ENCODE measurements at places on chromosomes 6 and 20. TPM values are rescaled to one million over a fixed set of nuclear protein-coding genes. Genes with fewer than 3 reads are reported as not detected.

- no peaks in the 10 kb centered on the region for H3K27me3 ChIP-seq
- no peaks in the 10 kb centered on the region for H3K4me1 ChIP-seq
- peaks cover 2% of the 10 kb centered on the region for H3K36me3 ChIP-seq
- H3K27ac ChIP-seq, result no peak overlapping the region
- no peak overlapping the region for H3K4me3 ChIP-seq
- DNase-seq, result peak; percentile 23
Measured at GRCh38 chr20:18380908-18381529, 85.8 kb downstream of the DZANK1 start.

Gene FAXC
- 23.2 TPM for polyA plus RNA-seq

Gene RCAN2
- 5.0 TPM for polyA plus RNA-seq

DNA sequence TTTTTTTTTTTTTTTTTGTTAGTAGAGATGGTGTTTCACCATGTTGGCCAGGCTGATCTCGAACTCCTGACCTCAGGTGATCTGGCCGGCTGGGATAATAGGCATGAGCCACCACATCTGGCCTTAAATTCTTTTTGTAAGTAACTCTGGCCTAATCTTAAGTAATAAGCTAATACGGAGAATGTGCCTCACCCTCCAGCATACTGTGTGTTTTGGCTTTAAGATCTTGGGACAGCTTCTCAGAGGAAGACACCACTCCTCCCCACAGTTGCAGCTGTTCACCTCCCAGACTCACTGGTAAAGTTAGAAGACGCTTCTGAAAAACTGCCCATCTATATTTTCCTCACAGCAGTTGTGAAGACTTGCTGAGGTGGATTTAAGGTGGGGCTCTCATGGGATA lies 120.8 kb downstream of the CCDC170 start:
- no peaks in the 10 kb centered on the region for H3K36me3 ChIP-seq
- no peak overlapping the region for H3K4me3 ChIP-seq
- no peak for DNase-seq
- peaks cover 2% of the 10 kb centered on the region for H3K4me1 ChIP-seq
- no peaks in the 10 kb centered on the region for H3K27me3 ChIP-seq
- no peak overlapping the region for H3K27ac ChIP-seq

Gene ANKRD6
- polyA plus RNA-seq, result 5.9 TPM

DNA sequence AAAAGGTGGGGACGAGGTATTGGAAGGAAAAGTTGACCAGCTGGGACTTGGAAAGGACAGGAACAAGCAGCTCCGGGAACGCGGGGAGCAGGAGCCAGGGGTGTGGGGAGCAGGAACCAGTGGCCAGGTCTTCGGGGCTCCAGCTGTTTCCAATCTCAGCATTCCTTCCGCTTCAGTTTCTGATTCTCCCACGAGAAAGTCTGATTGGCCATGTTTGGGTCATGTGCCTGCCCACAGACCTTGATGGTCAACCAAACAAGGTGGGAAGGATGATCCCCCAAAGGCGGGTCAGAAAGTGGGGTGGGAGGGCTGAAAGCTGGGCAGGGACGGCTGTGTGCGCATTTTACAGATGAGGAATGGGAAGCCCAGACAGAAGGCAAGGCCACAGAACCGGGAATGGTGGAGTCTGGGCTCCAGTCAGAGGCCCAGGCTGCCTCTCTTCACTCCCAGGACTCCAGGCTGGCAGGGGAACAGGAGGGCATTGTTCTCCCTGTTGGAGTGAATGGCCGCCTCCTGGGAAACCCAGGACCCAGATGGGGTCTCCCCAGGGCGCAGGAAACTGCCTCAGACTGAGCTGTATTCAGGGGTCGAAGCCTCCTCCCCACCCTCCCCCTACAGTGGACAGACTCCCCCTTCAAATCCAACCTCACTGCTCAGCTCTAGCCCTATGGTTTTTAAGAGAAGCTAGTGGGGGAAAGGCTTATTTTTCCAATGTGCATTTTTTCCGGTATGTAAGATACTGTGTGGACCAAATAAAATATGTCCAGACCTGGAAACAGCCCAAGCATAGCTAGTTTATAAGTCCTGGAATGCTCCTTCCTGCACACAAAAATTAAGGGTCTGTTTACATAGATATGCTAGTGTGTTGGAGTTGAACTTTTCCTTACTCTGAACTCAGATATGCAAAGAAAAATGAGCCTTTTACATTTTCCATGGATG lies 12.2 kb upstream of the PTGIS start:
- no peaks in the 10 kb centered on the region for H3K27me3 ChIP-seq
- H3K4me3 ChIP-seq, result no peak overlapping the region
- no peak overlapping the region for H3K27ac ChIP-seq
- no peak for DNase-seq
- peaks cover 4% of the 10 kb centered on the region for H3K4me1 ChIP-seq
- no peaks in the 10 kb centered on the region for H3K36me3 ChIP-seq

- no peak overlapping the region for H3K4me3 ChIP-seq
- H3K4me1 ChIP-seq, result no peaks in the 10 kb centered on the region
- H3K27me3 ChIP-seq, result no peaks in the 10 kb centered on the region
- no peak overlapping the region for H3K27ac ChIP-seq
- DNase-seq, result no peak
Measured at GRCh38 chr6:47195011-47195650, 114.6 kb downstream of the TNFRSF21 start.

DNA sequence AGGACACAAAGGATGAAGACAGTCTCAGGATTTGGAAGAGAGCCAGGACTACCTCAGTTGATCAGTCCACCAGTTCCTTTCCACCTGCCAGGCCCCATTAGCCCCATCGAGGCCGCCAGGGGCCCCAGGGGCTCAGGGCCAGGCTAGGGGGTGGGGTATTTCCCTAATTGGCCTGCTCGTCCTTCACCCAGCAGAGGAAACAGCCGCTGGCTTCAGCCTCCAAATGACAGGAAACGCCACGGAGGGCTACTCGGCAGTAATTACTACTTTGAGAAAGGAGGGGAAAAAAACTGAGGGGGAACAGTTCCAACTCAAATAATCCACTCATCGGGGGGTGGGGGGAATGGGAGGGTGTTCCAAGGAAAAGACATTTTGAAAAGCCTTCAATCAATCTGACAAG lies 42.7 kb downstream of the MAFB start:
- H3K27me3 ChIP-seq, result no peaks in the 10 kb centered on the region
- H3K4me3 ChIP-seq, result no peak overlapping the region
- H3K36me3 ChIP-seq, result no peaks in the 10 kb centered on the region
- no peak overlapping the region for H3K27ac ChIP-seq
- no peak for DNase-seq

DNA sequence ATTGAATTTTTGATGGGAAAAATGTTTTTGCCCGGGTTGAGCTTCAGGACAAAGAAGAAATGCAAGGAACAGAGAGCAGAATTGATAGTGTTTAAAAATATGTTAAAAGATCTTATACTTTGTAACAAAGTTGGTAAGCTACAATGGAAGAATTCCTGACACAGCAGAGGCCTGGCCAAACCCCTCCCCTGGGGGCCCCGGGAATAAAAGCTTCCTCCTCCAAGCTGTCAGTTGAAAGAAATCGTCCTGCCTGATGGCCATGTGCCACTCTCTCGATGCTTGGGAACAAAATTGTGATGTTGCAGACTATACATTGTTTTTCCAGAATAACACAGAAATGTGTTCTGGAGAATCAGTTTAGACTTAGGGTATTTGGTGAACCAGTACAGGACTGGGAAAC lies 14.2 kb upstream of the TOX2 start:
- H3K4me3 ChIP-seq, result no peak overlapping the region
- H3K27ac ChIP-seq, result no peak overlapping the region
- peaks cover 3% of the 10 kb centered on the region for H3K27me3 ChIP-seq
- peaks cover 5% of the 10 kb centered on the region for H3K4me1 ChIP-seq

Gene ZFP57
- 0.85 TPM for polyA plus RNA-seq

DNA sequence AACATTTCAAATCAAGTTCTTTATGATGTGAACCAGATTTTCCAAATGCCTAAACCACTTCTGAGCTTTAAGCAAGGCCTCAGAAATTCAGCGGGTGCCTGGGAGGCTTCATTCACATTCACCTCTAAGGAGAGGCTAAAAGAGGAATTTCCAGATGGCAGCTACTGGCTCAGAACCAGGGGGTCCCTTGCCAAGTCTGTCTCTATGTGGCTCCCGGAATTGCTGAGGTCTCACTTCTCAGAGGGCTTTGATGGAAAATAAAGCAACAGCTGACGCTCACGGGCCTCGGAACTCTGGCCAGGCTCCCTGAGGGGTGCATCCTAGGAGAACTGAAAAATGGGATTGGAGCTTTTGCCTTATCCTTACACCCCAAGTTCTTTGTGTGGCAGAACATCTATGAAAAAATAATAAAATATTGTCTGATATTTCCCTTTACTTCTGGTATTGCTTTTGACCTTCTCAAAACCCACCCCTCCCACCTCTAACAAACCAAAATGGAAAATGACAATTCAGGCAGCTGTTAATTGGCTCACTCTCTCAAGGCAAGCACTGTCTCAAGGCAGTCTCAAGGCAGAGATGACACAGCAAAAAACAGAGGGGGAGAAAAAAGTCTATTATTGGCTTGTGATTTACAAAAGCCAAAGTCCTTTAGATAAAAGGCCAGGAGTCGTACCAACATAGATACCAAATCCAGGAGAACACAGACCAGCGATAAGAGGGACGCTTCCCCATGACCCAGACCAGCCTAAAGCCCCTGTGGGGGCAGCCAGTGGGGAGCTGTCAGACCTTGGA lies 21.8 kb upstream of the LRRN4 start:
- H3K4me1 ChIP-seq, result no peaks in the 10 kb centered on the region
- DNase-seq, result no peak
- no peaks in the 10 kb centered on the region for H3K27me3 ChIP-seq
- no peak overlapping the region for H3K4me3 ChIP-seq
- H3K36me3 ChIP-seq, result peaks cover 8% of the 10 kb centered on the region
- no peak overlapping the region for H3K27ac ChIP-seq

- no peak for DNase-seq
- H3K36me3 ChIP-seq, result no peaks in the 10 kb centered on the region
- H3K4me1 ChIP-seq, result no peaks in the 10 kb centered on the region
- H3K27me3 ChIP-seq, result no peaks in the 10 kb centered on the region
- H3K4me3 ChIP-seq, result no peak overlapping the region
Measured at GRCh38 chr6:158662954-158663624, 13.2 kb downstream of the SYTL3 start.

- no peak overlapping the region for H3K27ac ChIP-seq
- H3K4me3 ChIP-seq, result no peak overlapping the region
- H3K36me3 ChIP-seq, result no peaks in the 10 kb centered on the region
- no peaks in the 10 kb centered on the region for H3K27me3 ChIP-seq
- no peaks in the 10 kb centered on the region for H3K4me1 ChIP-seq
Measured at GRCh38 chr6:90136837-90137568, 159.6 kb downstream of the BACH2 start.

Gene HLA-DMA
- 18.0 TPM for polyA plus RNA-seq

DNA sequence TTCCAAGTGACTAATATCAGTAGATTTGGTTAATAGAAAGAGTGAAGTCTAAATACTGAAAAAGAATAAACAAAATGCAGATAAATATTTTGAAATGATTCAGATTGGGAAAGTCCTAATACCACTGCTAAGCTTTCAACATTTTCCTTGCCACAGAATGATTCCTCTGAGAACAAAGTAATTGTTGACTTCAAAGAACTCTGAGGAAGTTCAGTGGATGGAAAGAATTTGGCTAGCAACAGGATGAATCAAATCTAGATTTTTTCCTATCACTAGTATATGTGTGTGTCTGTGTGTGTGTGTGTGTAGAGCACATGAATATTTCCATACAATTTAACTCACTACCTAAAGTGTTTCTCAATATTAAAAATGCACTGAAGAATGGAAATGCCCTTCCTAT lies 107.9 kb upstream of the PREP start:
- no peaks in the 10 kb centered on the region for H3K27me3 ChIP-seq
- no peak for DNase-seq
- H3K4me3 ChIP-seq, result no peak overlapping the region

GRCh38 chr6:40359808-40360207 lies 227.4 kb downstream of the LRFN2 start:
- no peak overlapping the region for H3K4me3 ChIP-seq
- DNase-seq, result peak; percentile 57
- peaks cover 3% of the 10 kb centered on the region for H3K4me1 ChIP-seq
- H3K27me3 ChIP-seq, result no peaks in the 10 kb centered on the region

DNA sequence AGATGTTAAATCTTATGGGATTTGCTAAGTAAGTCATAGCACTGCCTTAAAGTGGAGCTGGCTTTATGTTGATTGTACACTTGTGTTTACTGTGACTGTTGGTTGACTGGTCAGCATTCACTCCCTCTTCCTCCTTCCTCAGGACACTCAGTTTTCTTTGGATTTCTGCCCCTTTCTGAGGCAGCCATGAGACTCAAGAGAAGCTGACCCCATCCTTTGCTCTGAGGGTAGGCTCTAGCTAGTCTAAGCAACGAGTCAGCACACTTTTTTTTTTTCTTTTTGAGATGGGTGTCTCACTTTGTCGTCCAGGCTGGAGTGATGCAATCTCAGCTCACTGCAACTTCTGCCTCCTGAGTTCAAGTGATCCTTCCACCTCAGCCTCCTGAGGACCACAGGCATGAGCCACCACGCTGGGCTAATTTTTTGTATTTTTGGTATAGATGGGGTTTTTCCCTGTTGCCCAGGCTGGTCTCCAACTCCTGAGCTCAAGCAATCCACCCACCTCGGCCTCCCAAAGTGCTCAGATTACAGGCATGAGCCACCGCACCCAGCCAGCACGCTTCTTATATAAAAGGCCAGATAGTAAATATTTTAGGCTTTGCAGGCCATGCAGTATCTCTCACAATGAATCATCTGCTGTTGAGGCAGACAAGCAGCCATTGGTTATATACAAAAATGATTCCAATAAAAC lies 191.4 kb downstream of the NFATC2 start:
- no peak overlapping the region for H3K4me3 ChIP-seq
- H3K27me3 ChIP-seq, result peaks cover 3% of the 10 kb centered on the region
- H3K36me3 ChIP-seq, result no peaks in the 10 kb centered on the region
- no peak overlapping the region for H3K27ac ChIP-seq

Gene DEFB132
- not detected for polyA plus RNA-seq

DNA sequence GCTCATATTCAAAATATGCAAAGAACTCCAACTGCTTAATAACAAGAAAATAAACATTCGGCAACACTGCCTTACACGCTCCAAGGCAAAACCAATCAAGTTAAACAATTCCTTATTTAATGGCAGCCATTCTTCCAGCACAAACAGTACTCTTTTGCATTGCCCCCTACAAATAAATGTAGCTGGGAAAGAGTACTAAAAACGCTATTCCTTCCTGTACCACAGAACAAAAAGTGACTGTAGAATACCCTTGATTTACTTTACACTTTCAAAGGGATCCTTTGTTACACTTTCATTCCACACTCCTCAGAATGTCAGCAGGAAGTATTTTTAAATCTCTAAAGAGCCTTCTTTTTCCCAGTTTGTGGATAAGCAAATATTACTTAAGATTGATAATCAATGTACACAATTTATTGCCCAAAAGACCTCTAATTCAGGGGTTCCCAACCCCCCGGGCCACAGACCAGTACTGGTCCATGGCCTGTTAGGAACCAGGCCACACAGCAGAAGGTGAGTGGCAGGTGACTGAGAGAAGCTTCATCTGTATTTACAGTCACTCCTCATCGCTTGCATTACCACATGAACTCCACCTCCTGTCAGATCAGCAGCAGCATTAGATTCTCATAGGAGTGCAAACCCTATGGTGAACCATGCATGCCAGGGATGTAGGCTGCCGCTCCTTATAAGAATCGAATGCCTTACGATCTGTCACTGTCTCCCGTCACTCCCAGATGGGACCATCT lies 51.6 kb downstream of the MBOAT1 start:
- H3K4me1 ChIP-seq, result 0 out of 2 replicates have a peak, but pooled peaks cover 2% of the 10 kb centered on the region
- no peak overlapping the region for H3K4me3 ChIP-seq
- DNase-seq, result peak; percentile 45
- no peaks in the 10 kb centered on the region for H3K36me3 ChIP-seq
- H3K27me3 ChIP-seq, result no peaks in the 10 kb centered on the region

Measured in H1 (cell line).